ENCODE measurements at places on chromosomes 2 and 18.

GRCh38 chr2:233940376-233941276 is 23.5 kb downstream of the TRPM8 start:
- no peak for DNase-seq

DNA sequence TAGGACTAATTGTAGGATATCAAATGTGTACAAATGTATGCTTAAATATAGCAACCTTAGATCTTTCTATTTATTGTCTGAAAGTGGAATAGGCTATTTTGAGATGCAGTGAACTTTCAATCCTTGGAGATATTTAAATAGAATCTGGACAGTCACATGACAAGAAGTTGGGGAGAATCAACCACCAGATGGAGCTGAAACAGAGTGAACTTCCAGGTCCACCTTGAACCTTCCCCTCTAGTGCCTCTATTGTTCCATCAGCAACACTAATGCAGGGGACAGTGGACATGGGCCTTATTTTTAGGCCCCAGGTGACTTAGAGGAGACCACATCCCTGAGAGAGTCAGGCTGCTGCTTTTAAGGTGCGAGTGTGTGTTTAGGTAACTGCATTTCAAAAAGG is 37.0 kb upstream of the CRIM1 start:
- DNase-seq, result no peak

DNA sequence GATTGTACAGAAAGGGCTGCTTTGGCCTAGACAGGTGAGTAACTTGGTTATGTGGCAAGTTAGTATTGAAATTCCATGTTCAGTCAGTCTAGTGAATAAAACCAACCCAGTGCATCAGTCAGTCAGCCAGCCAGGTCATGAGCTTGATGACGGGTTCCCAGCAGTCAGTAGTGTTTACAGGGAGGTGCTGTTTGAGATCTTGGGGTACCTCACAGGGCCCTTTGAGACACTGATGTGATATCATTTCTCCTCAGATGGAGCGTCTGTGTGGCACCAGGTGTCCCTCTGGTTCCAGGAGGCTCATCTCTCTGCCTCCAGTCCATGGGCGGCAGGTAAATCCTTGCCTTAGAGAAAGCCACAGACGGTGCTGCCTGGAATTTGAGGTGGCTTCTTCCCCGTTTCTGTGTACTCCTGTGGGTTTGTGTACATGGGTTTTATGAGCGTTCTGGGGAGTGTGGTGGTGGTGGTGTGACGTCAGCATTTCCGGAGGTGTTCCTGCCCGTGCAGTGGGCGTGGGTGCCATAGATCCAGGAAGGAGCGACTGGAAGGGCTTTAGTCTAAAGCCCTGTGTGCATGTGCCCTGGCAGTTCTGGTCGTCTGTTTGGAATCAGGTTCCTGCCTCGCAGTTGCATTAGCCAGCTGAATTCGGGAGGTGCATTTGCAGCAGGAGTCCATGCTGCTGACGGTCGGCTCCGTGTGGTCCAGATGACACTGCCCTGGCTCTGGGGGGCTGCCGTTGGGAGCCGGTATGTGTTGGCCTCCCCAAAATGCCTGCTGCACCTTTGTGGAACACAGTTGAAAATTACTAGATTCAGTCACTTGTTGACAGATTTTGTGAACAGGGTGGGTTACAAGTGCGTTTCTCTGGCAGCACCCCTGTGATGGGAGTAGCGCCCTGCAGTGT is 2.1 kb downstream of the CTDP1 start:
- DNase-seq, result no peak

DNA sequence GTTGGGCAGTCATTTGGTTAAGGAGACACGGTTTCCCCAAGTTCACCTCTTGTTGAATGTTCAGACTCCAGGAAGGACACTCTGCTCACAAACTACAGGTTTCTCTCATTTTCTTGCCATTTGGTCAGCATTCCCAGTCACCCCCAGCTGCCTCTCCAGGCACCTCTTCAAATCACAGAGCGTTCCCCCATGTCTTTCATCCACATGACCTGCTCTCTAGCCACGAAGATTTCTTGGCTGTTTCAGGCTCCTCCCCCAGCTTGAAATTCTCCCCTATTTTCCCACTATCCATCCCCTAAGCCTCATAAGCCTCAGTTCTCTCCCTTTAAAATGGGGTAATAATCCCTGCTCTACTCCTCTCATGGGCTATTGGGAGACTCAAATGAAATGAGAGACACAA is 89.1 kb upstream of the RTN4 start:
- DNase-seq, result no peak

DNA sequence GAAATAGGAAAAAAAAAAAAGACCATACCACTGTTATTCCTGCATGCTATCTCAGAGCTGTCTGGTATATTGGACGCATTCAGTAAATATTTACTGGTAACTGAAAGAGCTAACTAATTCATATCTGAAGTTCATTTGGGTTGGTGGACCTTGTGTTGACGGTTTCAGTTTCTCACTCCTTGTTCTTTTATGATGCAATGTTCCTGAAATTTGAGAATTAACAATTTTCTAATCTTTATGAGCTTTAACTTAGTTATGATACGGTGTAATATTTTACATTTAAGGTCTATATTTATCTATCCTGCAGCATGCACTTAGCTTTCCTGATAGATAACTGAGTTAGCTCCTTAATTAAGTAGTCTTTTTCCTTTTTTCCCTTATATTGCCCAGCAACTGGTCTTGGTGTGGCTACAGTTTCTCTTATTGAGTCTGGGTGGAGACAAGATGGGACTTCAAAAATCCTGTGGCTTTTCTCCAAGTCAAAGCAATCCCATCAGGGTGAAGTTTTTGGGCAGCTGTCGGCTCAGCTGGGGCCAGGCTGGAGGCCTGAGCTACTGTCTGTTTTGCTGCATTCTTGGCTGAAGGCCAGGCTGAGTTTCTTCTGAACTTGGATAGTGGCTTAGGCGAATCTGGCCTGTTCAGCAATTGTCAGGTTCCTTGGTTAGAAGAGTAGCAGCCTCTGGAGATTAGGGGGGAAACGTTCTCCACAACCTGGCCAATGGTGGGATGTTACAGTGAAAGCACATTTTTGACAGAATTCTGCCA is 78.4 kb upstream of the MEX3C start:
- no peak for DNase-seq

DNA sequence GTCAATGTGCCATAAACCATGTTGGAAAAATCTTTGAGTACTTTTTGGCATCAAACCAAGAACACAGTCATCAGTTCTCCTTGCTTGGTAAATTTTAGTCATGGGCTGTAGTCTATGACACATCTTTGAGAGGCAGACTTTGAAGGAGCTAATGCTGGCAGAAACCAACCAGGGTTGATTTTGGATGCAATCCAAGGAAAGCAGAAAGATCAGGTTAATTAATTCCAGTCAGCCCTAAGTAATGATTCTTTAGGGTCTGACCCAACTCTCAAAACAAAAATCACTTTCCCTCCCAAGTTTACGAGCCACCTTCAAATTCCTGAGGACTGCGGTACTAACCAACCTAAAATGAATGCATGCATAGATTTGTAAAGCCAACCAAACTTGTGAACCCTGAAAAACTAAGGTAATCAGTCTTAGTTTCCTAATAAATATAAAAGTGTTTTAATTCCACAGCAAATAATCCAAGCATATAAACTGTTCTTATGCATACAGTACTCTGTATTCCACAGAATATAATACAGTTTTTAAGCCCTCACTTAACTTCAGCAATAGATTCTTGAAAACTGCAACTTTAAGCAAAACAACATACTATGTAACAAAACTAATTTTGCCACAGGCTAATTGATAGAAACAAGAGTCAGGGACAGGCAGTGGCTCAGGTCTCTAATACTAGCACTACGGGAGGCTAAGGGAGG is 22.0 kb downstream of the AP1S3 start:
- peak; percentile 41 for DNase-seq

DNA sequence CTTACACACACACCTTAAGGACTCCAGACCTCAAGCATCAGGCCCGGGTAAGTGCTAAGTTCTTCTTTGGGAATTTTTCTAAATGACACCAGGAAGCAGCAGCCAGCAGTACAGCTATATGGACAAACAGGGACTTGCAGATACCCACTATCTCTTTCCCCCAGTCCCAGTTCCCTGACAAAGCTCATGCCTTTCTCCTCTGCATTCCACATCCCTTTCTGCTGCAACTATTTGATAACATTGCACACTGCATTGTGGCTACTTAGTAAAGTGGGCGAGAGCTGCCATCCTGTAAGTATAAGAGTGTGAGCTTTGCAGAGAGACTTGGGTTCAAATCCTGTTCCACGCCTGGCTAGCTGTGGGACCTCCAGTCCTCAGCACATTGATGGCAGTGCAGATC is 14.0 kb upstream of the CD226 start:
- no peak for DNase-seq

- no peak for DNase-seq
These were observed 302.0 kb upstream of the CCDC68 start for GRCh38 chr18:55261253-55261652.

GRCh38 chr2:12728221-12728777 is 11.6 kb downstream of the TRIB2 start:
- DNase-seq, result no peak

DNA sequence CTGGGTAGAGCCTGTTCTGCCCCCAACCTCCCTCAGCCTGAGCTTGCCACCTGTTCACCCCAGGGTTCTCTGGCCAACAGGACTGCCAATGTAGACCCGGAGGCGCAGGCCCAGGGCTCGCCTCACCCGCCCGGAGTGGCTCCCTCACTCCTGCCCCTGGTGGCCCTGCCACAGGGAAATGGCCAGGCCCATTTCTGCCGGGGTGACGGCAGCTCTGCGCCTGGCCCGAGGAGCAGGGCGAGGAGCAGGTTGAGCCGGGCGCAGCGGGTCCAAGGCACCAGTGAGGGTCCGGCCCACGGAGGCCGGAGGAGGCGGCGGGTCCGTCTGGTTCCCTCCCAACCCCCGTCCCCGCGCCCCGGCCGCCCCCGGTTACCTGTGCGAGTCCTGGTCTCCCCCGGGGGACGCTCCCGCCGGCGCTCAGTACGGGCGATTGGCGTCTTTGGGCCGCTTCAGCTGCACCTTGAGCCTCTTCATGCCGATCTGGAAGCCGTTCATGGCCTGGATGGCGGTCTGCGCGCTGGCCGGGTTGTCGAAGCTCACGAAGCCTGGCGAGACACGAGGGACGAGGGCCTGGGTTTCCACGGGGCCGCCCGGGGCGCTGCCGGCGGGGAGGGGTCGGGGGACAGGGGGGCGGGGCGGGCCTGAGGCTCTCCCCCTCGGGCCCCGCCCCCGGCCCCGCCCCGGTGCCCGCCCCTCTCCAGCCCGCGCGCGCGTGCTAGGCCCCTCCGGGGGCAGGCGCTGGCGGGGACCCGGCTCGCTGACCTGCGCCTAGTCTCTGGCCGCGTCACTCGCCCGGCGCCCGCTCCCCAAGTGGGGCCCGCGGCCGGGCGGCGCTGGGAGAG is 312.0 kb downstream of the CELF4 start:
- DNase-seq, result no peak

- DNase-seq, result no peak
These were observed 7.6 kb downstream of the POU3F3 start for GRCh38 chr2:104861351-104862057.

GRCh38 chr2:186554429-186554828 is 35.4 kb upstream of the ITGAV start:
- no peak for DNase-seq

- no peak for DNase-seq
These were observed 118.1 kb downstream of the PRPF40A start for GRCh38 chr2:152598975-152599759.

DNA sequence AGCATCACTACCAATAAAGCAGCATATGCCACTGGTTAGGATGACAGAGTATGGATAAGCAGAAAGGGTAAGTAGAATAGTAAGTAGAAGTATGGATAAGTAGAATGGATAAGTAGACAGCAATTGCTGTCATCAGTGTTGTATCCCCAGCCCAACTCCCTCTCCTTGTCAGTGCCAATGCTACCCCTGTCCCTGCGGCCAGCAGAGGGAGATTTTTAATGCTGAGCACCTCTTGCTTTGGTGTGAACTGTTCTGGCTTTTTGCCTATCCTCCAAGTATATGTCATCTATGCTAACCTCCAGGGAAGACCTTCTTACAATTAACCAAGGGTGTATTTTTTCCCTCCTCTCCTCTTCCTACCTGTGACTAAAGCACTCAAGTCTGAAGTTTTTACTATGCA is 136.7 kb upstream of the SPHKAP start:
- DNase-seq, result no peak

GRCh38 chr2:141331127-141331526 is 799.7 kb downstream of the LRP1B start:
- DNase-seq, result no peak

- no peak for DNase-seq
These were observed 1250.7 kb upstream of the FAM98A start for GRCh38 chr2:34849827-34850226.

DNA sequence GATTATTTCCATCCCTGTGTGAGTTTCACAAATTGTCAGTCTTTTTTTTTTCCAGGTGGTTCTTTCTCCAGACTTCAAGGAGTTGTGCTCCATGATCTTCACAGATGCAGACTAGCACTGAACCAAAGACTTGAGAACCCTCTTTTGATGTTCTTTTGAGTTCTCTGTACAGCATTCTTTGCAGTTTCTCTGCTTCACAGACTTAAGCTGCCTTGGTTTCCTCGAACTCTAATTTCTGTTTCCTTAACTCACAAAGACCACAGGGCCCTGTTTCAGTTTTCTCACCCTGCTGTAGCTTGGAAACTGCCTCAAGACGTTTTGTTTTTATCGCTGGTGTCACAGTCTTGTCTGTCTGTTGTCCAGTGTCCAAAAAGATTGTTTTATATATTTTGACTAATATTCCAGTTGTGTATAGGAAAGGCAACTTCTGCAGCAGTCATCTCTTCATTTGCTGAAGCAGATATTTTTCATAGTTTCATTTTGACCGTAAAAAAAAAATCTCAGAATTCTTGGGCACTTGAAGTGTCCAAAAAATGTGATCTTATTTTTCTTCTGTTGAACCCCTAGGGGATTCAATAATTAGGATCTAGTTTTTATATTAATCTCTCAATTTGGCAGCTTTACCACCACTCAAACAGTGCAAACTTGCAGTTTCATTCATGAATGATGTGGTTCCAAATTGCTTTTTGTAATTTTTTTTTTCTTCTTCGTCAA is 97.0 kb upstream of the MC4R start:
- no peak for DNase-seq

GRCh38 chr2:237694415-237695194 is 67.2 kb downstream of the LRRFIP1 start:
- no peak for DNase-seq

DNA sequence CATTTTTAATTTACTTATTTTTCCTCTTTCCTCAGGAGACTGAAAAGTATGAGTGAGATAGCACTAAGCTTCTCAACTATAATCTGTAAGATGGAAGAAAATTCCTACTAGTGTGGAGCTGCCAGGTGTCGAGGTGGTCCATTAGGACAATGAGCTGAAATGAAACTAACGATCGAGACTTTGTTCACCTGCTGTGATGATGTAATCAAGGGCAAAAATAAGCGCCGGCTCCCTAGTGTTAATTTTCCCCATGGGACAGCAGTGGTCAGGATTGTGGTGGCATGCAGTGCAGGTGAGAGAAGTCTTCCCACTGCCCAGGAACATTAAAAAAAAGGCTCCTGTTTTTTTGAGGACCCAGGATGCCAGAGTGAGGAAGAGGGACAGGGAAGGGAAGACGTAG is 859.1 kb upstream of the GCFC2 start:
- no peak for DNase-seq

GRCh38 chr18:21575656-21576055 is 24.8 kb downstream of the ESCO1 start:
- no peak for DNase-seq

GRCh38 chr2:54536720-54537119 is 80.6 kb downstream of the SPTBN1 start:
- DNase-seq, result no peak
